ENCODE measurements at places on chromosomes 5 and 9.

DNA sequence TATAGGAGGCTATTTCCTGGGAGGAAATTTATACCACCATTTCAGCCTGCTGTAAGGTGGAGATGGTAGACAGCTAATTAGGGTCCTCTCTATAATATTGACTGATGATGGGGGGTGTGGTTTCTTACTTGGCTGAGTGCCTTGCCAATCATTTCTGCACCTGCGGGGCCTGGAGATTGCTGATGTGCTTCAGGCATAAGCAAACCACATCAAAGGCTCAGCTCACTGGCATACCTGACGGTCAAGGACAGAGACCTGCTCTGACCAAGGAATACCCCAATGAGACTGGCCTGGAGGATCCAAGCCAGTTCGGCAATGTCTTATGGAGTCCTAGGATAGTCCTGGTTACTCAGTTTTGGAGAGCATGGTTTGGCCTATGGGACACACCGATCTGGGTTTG, 29.5 kb downstream of the ANKH start:
- DNase-seq: no peak

DNA sequence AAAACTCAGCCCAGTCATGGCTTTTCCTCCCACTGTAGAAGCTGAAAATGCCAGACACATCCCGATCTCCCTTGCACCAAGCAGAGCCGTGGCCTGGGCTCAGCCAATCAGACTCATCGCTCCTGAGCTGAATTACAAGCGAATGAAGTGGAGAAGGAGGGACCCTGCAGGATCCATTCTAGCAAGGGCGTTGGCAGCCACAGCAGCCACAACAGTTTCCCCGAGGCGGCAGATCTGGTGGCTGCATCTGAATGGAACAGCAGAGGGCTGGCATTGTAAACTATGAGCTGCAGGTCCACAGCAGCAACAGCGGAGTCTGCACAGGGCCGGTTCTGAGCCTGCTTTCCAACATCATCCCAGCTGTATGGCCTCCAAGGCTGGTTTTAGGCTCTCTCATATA, 23.8 kb downstream of the ALG2 start:
- no peak for DNase-seq

- no peak for DNase-seq
These were observed 181.7 kb upstream of the TLX3 start for GRCh38 chr5:171127314-171127713.

DNA sequence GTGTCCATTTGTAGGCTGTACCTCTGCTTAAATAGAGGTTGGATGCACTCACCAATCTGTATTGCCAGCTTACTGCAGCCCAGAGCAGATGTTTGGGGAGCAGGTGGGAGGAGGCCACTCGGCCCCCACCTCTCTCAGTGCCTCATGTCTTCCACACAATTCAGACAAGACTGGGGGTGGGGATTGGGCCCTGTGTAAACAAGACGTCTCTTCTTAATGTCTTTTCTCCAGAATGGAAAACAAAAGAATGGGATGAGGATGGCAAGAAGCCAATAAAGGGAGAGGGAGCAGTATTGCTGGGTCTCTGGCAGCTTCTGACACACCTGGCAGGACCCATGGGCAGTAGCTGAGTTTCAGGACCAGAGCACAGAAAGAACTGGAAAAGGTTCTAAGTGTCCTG, 64.9 kb downstream of the SIL1 start:
- DNase-seq: no peak

- DNase-seq: no peak
These were observed 87.5 kb upstream of the SSBP2 start for GRCh38 chr5:81838307-81838906.
